Smooth muscle cell of trachea (primary cell): ENCODE measurements at places on chromosomes 11 and 22. TPM values are rescaled to one million over a fixed set of nuclear protein-coding genes. Genes with fewer than 3 reads are reported as not detected.

Gene KCNQ1
- under 0.01 and 0.66 TPM in 2 replicates for total RNA-seq

Gene LMNTD2
- total RNA-seq = 0.29 and 0.33 TPM in 2 replicates

Gene ALKBH8
- 7.3 and 11.5 TPM in 2 replicates for total RNA-seq

Gene OR51A2
- not detected in 2 replicates for total RNA-seq

Gene MN1
- total RNA-seq = 15.7 and 16.0 TPM in 2 replicates
